Naive thymus-derived CD4-positive, alpha-beta T cell (primary cell): ENCODE measurements at places on chromosomes 16 and 17.

DNA sequence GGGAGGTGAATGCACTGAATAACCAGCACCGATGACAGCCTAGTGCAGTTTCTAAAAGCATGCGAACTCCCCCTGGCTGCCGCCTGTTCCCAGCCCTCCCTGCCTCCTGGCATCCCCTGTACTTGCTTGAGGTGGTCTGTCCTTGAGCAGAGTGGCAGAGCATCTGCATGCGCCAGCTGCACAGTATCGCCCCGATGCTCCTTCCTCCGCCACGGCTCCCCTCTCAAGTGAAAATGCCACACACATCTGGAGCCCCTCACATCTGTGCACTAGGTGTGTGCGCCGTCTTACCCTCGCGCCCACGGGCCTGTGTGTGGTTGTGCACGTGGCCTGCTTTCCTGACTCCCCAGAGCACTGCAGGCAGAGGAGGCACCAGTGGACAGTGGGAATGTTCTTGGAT, 111.9 kb downstream of the CCDC182 start:
- no peaks in the 10 kb centered on the region for H3K4me1 ChIP-seq
- no peak for DNase-seq
- H3K27ac ChIP-seq: no peak overlapping the region
- no peaks in the 10 kb centered on the region for H3K27me3 ChIP-seq

DNA sequence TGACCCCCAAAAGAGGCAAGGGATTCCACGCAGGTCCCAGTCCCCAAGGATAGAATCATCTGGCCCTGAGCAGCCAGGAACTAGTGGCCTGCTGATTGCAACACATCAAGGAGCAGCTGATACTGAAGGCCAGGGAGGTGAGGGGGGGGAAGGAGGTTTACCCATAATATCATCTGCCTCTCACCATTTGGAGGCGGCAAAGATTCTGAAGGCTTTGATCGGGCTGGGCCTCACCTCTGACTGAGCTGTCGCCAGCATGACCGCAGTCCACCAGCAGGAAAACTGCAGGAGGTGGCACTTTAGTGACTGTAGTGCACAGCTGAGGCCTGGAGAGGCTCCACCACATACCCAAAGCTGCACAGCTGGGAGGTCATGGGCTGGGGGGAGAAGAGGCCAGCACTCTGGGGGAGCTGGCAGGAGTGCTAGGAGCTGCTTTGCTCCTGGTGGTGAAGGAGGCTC, 20.5 kb upstream of the ITGA3 start:
- no peak overlapping the region for H3K4me3 ChIP-seq
- no peaks in the 10 kb centered on the region for H3K36me3 ChIP-seq
- no peak overlapping the region for H3K27ac ChIP-seq
- no peak for DNase-seq

GRCh38 chr17:79292501-79292900, 217.9 kb downstream of the ENGASE start:
- H3K27ac ChIP-seq: no peak overlapping the region
- H3K4me1 ChIP-seq: no peaks in the 10 kb centered on the region
- H3K27me3 ChIP-seq: no peaks in the 10 kb centered on the region
- no peak for DNase-seq
- H3K4me3 ChIP-seq: no peak overlapping the region

DNA sequence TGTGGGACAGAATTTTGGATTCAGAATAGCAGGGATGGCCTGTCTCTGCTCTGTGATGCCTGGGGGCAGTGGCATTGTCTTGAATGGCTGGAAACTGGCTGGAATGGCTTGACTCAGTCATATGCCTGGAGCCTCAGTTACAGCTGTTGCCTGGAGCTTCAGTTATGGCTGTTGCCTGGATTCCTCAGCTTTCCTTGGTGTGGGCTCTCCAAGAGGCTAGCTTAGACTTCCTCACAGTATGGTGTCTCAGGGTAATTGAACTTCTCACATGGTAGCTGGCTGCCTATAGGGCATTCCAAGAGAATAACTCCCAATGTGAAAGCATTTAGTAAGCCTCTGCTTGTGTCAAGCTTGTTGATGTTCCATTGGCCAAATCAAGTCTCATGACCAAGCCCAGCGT, 21.1 kb downstream of the KRT23 start:
- peaks cover 3% of the 10 kb centered on the region for H3K4me1 ChIP-seq
- no peak overlapping the region for H3K4me3 ChIP-seq
- no peaks in the 10 kb centered on the region for H3K36me3 ChIP-seq
- no peaks in the 10 kb centered on the region for H3K27me3 ChIP-seq

GRCh38 chr16:50213939-50214519, 52.3 kb upstream of the ADCY7 start:
- no peaks in the 10 kb centered on the region for H3K27me3 ChIP-seq
- peak; percentile 71 for DNase-seq
- H3K27ac ChIP-seq: no peak overlapping the region
- no peaks in the 10 kb centered on the region for H3K4me1 ChIP-seq
- H3K4me3 ChIP-seq: no peak overlapping the region

GRCh38 chr17:73342050-73342522, 30.3 kb upstream of the CDC42EP4 start:
- H3K4me1 ChIP-seq: no peaks in the 10 kb centered on the region
- no peaks in the 10 kb centered on the region for H3K36me3 ChIP-seq
- H3K27me3 ChIP-seq: no peaks in the 10 kb centered on the region
- no peak overlapping the region for H3K27ac ChIP-seq
- DNase-seq: no peak

GRCh38 chr16:87826798-87827587, 42.3 kb downstream of the SLC7A5 start:
- no peak for DNase-seq
- H3K27ac ChIP-seq: no peak overlapping the region
- H3K4me3 ChIP-seq: no peak overlapping the region
- no peaks in the 10 kb centered on the region for H3K36me3 ChIP-seq
- H3K27me3 ChIP-seq: no peaks in the 10 kb centered on the region

DNA sequence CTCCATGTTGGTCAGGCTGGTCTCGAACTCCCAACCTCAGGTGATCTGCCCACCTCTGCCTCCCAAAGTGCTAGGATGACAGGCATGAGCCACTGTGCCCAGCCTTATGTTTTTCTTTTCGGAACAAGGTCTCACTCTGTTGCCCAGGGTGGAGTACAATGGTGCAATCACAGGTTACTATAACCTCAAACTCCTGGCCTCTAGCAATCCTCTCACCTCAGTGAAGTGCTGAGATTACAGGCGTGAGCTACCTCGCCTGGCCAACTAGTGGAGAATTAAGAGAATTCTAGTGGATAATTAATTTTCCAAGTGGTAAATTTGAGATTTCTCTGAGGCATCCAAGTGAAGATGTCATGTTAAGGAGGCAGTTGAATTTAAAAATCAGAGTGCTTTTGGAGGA, 2.9 kb upstream of the FBXO47 start:
- DNase-seq: no peak
- no peak overlapping the region for H3K4me3 ChIP-seq
- H3K27me3 ChIP-seq: no peaks in the 10 kb centered on the region
- no peak overlapping the region for H3K27ac ChIP-seq

- DNase-seq: peak; percentile 60
- H3K4me1 ChIP-seq: peaks cover 54% of the 10 kb centered on the region
- peak overlapping the region; percentile 98 for H3K4me3 ChIP-seq
- no peaks in the 10 kb centered on the region for H3K36me3 ChIP-seq
- H3K27ac ChIP-seq: peak overlapping the region; percentile 80
Measured at GRCh38 chr17:77372444-77373298, 231.9 kb downstream of the SEC14L1 start.

DNA sequence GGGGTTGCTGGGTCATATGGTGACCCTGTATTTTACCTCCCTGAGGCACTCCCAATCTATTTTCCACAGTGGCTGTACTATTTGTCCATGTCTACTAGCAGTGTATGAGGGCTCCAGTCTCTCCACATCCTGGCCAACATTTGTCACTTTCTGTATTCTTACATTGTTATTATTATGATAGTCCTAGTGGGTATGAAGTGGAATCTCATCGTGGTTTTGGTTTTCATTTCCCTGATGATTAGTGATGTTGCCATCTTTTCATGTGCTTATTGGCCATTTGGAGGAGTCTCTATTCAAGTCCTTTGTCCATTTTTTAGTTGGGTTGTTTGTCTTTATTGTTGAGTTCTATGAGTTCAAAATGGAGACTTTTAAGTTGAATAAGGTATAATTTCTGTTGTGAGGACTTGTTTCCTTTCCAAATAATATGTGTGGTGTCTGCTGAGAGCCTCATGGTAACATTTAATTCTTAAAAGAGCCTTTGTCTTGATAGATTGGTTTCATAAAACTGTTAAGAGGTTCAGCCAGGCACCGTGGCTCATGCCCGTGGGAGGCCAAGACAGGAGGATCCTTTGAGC, 108.2 kb downstream of the RPTOR start:
- H3K36me3 ChIP-seq: no peaks in the 10 kb centered on the region
- H3K27ac ChIP-seq: no peak overlapping the region
- peaks cover 28% of the 10 kb centered on the region for H3K4me1 ChIP-seq
- no peak for DNase-seq
- no peak overlapping the region for H3K4me3 ChIP-seq

GRCh38 chr16:57994778-57995177, 5.7 kb downstream of the ZNF319 start:
- H3K4me1 ChIP-seq: peaks cover 55% of the 10 kb centered on the region
- H3K27ac ChIP-seq: peak overlapping the region; percentile 46
- H3K36me3 ChIP-seq: peaks cover 41% of the 10 kb centered on the region

DNA sequence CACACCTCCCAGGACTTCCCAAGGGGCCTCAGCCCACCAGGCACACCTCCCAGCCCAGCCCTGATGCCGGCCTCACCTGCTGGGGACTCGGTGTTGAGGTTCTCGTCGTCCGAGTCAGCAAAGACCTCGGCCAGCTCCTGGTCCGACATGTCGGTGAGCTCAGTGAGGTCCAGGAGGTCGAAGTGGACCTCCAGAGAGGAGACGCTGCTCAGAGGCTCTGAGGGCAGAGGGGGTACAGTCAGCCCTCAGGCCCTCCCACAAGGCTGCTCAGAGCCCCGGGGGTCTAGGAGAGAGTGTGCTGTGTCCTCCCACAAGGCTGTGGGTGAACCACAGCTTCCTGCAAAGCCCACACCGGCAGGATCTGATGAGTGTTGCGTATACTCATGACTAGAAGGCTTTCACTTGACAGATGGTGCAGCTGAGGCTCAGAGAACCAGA, 10.5 kb downstream of the DBNDD1 start:
- H3K27me3 ChIP-seq: no peaks in the 10 kb centered on the region
- H3K36me3 ChIP-seq: no peaks in the 10 kb centered on the region
- peak overlapping the region; percentile 89 for H3K4me3 ChIP-seq

GRCh38 chr16:53084746-53085334, 30.0 kb downstream of the CHD9 start:
- no peaks in the 10 kb centered on the region for H3K36me3 ChIP-seq
- no peak for DNase-seq
- no peak overlapping the region for H3K27ac ChIP-seq
- no peaks in the 10 kb centered on the region for H3K4me1 ChIP-seq
- H3K27me3 ChIP-seq: no peaks in the 10 kb centered on the region
- no peak overlapping the region for H3K4me3 ChIP-seq

DNA sequence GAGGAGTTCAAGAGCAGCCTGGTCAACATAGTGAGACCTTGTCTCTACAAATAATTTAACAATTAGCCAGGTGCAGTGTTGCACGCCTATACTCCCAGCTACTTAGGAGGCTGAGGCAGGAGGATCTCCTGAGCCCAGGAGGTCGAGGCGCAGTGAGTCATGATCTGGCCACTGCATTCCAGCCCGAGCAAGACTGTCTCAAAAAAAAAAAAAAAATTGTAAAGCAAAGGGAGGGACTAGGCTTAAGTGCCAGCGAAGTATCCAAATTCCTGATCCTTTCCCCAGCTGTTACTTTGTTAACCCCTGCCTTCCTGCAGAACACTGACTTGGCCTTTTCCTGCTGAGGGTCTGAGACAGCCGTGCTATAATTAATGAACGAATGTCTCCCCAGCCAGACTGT, 2.7 kb downstream of the GDPD3 start:
- peaks cover 49% of the 10 kb centered on the region for H3K36me3 ChIP-seq
- no peak overlapping the region for H3K27ac ChIP-seq
- H3K27me3 ChIP-seq: no peaks in the 10 kb centered on the region
- no peak for DNase-seq
- H3K4me3 ChIP-seq: no peak overlapping the region

- H3K4me1 ChIP-seq: peaks cover 2% of the 10 kb centered on the region
- no peak overlapping the region for H3K4me3 ChIP-seq
- no peaks in the 10 kb centered on the region for H3K36me3 ChIP-seq
Measured at GRCh38 chr17:17139972-17140589, 66.1 kb downstream of the PLD6 start.
